ENCODE measurements at places on chromosomes 5 and 9. TPM values are rescaled to one million over a fixed set of nuclear protein-coding genes. Genes with fewer than 3 reads are reported as not detected.

- no peaks in the 10 kb centered on the region for H3K4me1 ChIP-seq
- no peaks in the 10 kb centered on the region for H3K36me3 ChIP-seq
- DNase-seq = no peak
- H3K27ac ChIP-seq = no peak overlapping the region
Observed at GRCh38 chr5:67639976-67640375, 443.4 kb upstream of the CD180 start.

Gene ISL1
- 0.36 TPM for total RNA-seq

DNA sequence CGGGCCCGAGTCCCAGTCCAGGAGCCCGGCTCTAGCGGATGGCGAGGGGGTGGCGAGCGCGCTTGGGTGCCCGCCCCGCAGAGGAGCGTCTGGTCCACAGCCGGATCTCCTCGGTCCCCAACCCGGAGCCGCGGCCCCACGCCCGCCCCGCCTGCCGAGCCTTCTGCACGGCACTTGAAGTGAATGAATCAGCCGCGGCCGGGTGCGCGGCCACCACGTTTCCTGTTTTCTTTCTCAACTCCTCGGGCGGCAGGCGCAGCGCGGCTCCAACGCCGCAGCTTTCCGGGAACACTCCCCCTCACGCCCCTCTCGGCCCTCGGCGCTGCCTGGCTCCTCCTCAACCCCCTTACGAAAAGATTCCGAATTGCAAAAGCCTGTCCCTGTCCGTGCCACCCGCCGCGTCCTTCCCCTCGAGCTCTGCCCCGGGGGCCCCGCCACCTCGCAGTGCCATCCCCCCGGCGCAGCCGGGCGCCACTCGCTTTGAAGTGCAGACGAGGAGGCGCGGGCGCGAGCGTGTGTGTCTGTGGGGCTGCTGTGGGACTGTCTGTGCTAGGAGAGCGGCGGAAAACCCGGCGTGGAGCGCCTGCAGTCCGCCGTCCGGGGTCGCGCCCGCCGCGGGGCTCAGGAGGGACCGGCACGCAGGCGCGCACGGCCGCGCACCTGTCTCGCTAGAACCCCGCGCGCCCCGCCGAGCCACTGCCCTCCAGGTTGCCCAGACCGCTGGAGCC is 456.6 kb downstream of the RAB3C start:
- no peak overlapping the region for H3K27ac ChIP-seq
- peak overlapping the region; percentile 46 for H3K4me3 ChIP-seq
- no peaks in the 10 kb centered on the region for H3K36me3 ChIP-seq
- DNase-seq = no peak
- peaks cover 35% of the 10 kb centered on the region for H3K27me3 ChIP-seq

Gene CLIC3
- total RNA-seq = 6.2 TPM

Gene PCDHGB6
- total RNA-seq = 0.23 TPM

DNA sequence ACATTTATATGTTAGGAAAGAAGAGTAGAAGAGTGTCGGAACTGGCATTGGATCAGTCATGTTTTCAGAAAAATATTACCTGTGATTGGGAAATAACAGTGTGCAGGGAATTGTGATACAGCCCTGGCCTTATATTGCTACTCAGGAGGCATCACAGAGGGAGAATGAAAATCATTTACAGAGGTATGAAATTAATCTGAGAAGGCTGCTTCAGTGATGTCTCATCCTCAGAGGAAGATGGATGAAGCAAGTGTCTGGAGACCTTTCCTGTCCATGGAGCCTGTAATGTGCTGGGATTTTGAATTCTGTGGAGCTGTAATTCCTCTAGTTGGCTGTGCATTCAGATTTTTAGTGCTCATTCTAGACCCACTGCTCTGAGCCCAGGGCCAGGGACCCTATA is 3.8 kb downstream of the ACTBL2 start:
- no peaks in the 10 kb centered on the region for H3K4me1 ChIP-seq
- H3K27me3 ChIP-seq = no peaks in the 10 kb centered on the region
- no peak for DNase-seq
- no peaks in the 10 kb centered on the region for H3K36me3 ChIP-seq

DNA sequence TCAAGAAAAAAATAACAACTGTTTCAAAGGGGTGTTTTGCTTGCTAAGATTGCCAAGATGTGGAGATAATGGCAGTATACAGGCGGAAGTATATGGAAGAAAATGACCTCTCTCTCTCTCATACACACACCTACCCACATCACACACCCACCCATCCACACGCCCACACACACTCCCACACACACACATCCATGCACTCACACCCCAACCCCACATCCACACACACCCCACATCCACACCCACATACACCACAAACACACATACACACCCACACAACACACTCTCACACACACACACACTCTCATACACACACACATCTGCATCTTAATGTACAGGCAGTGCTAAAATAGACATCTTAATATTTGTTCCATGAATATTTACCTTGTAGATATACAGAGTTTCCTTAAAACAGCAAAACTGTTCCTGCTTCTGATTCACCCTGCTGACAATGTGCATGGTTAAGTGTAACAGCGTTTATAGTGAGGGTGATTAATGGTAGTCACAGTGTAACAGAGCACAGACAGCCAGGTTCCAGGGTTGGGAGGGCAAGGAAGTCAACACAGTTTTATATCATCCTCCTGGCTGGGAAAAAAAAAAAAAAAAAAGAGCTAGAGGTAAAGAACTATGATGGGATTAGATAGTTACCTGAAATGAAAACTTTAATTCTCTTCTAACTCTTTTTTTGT is 8.3 kb downstream of the BHMT2 start:
- no peaks in the 10 kb centered on the region for H3K36me3 ChIP-seq
- no peak for DNase-seq
- H3K27ac ChIP-seq = no peak overlapping the region
- H3K4me1 ChIP-seq = no peaks in the 10 kb centered on the region
- no peak overlapping the region for H3K4me3 ChIP-seq

- DNase-seq = no peak
- no peaks in the 10 kb centered on the region for H3K4me1 ChIP-seq
- no peak overlapping the region for H3K27ac ChIP-seq
- no peaks in the 10 kb centered on the region for H3K36me3 ChIP-seq
Observed at GRCh38 chr5:79521156-79521555, 7.2 kb upstream of the HOMER1 start.

DNA sequence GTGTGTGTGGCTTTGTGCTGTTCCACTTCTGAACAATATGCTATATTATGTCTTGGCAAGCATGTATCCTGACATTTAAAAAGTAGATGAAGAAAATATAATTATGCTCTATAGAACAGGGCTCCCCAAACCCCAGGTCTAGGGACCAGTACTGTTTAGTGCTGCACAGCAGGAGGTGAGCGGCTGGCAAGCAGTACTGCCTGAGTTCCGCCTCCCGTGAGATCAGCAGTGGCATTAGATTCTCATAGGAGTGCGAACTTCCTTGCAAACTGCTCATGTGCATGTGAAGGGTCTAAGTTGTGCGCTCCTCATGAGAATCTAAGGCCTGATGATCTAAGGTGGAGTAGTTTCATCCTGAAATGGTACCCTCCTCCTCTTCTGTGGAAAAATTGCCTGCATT is 979.1 kb upstream of the CTNND2 start:
- DNase-seq = no peak
- no peak overlapping the region for H3K27ac ChIP-seq
- no peak overlapping the region for H3K4me3 ChIP-seq
- no peaks in the 10 kb centered on the region for H3K36me3 ChIP-seq

DNA sequence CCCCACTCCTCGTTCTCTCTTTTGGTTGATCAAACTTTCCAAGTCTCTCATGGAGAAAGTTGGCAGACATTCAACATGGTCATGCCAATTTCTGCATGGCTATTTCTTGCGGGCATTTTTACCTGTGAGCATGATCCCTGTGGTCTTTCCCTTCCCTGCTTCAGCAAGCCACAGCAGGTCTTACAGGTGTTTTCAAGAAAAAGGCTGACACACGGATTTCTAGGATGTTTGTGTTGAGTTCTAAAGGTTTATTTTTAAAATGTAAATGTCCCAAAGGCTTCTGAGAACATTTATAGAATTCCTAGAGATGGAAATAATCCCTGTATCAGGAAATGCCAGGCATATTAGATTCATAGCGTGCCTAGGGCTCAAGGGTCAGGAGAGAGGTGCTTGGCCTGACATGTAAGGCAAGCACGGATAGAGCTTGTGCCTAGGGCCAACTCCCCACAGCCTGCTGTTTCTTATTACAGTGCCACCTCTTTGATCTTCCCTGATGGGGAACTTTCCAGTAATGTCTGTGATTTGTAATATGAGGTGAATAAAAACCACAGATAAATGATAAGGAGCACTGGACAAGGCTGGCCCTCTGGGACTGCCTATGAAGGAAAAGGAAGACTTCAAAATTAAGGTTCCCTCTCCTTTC is 79.8 kb downstream of the MUSK start:
- H3K4me3 ChIP-seq = no peak overlapping the region
- peak overlapping the region; percentile 21 for H3K27ac ChIP-seq
- H3K36me3 ChIP-seq = no peaks in the 10 kb centered on the region
- H3K4me1 ChIP-seq = peaks cover 28% of the 10 kb centered on the region

DNA sequence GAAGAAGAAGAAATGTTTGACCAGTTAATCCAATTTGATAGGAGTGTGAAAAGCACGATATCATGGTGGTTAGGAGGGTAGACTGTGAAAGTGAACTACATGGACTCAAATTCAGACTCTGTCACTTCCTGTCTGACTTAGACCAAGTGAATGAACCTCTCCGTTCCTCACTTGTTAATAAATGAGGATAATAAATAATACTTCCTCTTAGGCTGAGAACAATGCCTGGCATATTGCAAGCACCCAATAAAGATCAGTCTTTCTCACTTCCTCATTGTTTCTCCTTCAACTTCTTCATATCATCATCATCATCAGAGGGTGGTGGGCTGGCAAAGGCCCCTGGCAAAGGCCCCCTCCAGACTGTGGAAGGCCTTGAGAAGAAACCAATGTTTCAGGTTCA is 148.7 kb downstream of the CDK5RAP2 start:
- no peak overlapping the region for H3K4me3 ChIP-seq
- no peaks in the 10 kb centered on the region for H3K27me3 ChIP-seq
- H3K27ac ChIP-seq = no peak overlapping the region
- H3K4me1 ChIP-seq = no peaks in the 10 kb centered on the region
- DNase-seq = no peak

- H3K27ac ChIP-seq = no peak overlapping the region
- no peak overlapping the region for H3K4me3 ChIP-seq
- H3K4me1 ChIP-seq = no peaks in the 10 kb centered on the region
- no peaks in the 10 kb centered on the region for H3K36me3 ChIP-seq
Observed at GRCh38 chr9:113934829-113935676, 58.9 kb downstream of the ZNF618 start.

Gene HSPB3
- total RNA-seq = not detected

Data from Panc1 (cell line).